NCI-H2107 (cell line): ENCODE measurements at places on chromosomes 4 and X.

GRCh38 chr4:185896817-185897488 is 85.0 kb upstream of the SORBS2 start:
- no peak for DNase-seq

DNA sequence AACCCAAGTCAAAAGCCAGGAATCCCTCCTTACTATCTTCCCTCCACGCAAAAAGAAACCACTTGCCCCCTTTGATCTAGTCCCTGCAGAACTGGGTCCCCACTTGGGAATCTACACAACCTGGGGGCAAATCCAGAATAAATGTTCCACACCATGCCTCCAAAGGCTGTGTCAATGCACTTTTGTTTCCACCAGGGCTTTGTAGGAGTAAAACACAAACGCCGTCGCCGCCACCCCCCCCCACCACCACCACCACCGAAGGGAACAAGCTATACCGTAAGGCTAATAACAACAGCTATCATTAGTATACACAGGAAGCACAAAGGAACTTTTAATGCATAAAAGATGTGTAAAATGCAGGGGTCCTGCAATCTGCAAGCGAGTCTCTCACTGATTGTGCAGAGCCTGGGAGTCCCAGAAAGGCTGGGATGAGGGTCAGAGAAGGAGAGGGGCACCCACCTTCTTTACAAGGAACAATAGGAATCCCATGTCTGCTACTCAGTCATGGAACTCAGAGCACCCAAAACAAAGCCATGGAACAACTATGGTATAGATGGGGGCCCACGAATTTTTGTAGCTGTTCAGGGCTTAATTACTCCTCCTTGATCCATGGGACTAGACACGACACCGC is 13.2 kb downstream of the BCOR start:
- DNase-seq = no peak

DNA sequence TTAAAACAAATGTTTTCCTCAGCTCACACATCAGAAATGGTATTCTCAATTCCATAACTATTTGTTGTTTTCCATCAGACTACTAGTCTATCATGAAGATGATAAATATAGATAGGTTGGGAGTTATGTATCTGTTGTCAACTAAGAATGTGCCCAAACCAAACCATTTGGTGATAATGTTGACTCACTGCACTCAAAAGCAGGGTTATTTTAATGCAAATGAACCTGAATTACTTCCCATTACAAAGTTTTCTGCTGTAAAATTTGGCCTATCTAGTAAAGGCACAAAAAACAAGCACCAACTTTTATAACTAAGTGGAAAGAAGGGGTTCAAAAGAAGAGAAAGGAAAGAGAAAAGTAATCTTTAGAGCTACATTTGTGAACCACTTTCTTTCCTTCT is 93.5 kb downstream of the TBCK start:
- no peak for DNase-seq

- DNase-seq = no peak
These were observed 172.5 kb downstream of the TSPAN5 start for GRCh38 chr4:98485816-98486345.

DNA sequence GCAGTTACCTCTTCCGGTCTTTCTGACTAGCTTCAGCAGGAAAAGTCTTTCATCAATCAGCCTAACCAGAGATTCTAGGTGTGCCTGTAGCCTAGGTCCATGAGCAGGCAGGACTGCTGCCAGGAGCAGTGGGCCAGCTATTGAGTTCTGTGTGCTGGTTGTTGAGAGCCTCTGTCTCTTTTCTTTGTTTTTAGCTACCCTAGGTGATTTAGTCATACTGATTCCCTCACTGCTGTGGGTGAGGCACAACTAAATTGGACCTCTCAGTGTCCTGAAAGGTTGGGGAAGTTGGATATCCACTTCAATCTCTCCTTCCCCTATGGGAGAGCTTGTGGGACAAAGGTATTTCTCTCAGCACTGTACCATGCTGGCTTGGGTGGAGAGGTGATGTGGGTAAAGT is 354.9 kb downstream of the GPAT3 start:
- DNase-seq = no peak

GRCh38 chr4:123555233-123555806 is 158.7 kb downstream of the SPRY1 start:
- DNase-seq = no peak

GRCh38 chr4:118296729-118297128 is 56.1 kb downstream of the PRSS12 start:
- no peak for DNase-seq

GRCh38 chr4:12852338-12853307 is 631.5 kb downstream of the RAB28 start:
- DNase-seq = peak; percentile 7

DNA sequence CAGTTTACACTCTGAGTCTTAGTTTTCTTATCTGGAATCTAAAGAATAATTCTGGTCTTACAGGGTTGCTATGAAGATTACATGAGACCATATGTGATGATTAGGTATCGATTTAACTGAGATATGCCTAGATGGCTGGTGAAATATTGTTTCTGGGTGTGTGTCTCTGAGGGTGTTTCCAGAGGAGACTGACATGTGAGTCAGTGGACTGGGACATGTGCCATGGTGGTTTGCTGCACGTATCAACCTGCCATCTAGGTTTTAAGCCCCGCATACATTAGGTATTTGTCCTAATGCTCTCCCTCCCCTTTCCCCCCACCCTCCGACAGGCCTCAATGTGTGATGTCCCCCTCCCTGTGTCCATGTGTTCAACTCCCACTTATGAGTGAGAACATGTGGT is 186.0 kb upstream of the CXorf66 start:
- no peak for DNase-seq

DNA sequence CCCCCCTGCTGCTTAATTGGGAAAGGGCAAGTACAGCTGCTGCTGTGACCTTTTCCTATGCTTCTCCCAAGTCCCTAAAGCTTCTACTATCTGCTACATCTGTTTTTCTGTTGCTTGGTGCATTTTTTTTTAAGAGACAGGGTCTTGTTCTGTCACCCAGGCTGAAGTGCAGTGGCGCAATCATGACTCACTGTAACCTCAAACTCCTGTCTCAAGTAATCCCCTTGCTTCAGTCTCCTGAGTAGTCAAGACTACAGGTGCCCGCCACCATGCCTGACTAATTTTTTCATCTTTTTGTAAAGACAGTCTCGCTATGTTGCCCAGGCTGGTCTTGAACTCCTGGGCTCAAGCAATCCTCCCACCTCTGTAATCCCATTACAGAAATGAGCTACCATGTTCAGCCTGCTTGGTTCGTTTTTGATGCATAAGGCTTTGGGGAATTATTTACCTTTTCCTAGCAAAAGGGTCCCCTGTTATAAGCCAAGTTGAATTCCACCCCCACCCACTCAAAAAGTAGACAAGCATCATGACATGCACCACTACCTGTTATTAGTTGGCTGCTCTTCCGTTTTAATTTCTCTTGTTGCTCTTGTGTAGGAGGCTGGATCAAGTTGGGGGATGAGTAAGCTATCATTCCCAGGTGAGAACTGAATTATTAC is 39.6 kb downstream of the DGKK start:
- DNase-seq = no peak

DNA sequence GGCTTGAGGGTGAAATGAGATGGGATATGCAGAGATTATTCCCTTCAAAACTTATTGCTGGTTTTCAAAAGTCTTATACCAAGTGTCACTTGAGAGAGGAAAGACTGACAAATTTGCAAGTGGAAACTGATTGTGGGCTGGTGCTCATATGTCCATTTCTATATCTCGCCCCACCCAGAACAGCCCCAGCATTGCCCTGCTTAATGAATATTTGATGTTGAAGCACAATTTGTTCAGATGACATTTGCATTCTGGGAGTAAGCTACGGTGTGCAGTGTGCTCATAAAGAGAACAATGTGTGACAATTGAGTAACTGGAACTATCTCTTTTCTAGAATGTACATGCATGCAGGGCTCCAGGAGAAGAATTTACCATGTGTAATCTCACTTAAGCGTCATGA is 223.5 kb upstream of the TRPC5 start:
- DNase-seq = no peak

DNA sequence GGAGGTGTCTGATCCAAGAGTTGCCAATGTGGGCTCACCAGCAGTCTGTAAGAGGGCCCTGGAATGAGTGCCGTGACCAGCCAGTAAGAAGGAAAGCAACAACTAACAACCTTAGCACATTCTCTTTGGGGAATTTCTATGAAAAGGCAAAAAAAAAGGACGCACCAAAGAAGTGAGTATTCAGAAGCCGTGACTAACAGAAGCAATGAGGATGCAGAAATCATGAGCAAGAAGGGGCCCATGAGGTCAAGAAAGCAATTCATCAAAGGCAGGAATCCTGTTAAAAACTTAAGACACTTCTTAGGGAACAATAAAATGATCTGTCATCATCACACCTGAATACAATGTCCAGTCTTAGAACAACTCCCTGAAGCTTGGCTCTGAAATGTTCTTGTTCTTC is 260.5 kb downstream of the RAPGEF2 start:
- DNase-seq = no peak

- no peak for DNase-seq
These were observed 62.1 kb downstream of the FUNDC1 start for GRCh38 chrX:44480591-44480990.

DNA sequence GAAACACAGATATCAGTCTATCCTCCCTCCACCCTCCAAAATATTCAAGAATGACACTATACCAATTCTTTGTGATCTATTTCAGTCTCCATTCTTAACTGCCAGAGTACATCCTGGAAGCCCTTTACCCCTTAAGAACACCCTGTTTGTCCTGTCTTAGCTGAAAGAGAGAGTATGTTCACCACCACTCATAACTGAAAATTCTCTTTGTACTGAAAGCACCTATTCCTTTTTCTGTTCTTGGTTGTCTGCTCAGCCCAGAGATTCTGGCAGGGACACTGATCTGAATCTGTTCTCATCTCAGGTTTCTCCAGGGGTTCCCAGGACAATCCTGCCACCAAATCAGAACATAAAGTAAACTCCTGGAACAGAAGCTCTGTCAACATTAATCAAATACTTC is 25.4 kb upstream of the EREG start:
- DNase-seq = no peak

- no peak for DNase-seq
These were observed 209.3 kb upstream of the MAOA start for GRCh38 chrX:43446752-43447151.

- DNase-seq = no peak
These were observed 41.6 kb upstream of the SCOC start for GRCh38 chr4:140331876-140332275.

- DNase-seq = no peak
These were observed at the start of gene SGMS2 for GRCh38 chr4:107824350-107825071. SGMS2 (plus strand) TSS chr4:107824932; CDS start chr4:107895554, 70,622 bp downstream.

DNA sequence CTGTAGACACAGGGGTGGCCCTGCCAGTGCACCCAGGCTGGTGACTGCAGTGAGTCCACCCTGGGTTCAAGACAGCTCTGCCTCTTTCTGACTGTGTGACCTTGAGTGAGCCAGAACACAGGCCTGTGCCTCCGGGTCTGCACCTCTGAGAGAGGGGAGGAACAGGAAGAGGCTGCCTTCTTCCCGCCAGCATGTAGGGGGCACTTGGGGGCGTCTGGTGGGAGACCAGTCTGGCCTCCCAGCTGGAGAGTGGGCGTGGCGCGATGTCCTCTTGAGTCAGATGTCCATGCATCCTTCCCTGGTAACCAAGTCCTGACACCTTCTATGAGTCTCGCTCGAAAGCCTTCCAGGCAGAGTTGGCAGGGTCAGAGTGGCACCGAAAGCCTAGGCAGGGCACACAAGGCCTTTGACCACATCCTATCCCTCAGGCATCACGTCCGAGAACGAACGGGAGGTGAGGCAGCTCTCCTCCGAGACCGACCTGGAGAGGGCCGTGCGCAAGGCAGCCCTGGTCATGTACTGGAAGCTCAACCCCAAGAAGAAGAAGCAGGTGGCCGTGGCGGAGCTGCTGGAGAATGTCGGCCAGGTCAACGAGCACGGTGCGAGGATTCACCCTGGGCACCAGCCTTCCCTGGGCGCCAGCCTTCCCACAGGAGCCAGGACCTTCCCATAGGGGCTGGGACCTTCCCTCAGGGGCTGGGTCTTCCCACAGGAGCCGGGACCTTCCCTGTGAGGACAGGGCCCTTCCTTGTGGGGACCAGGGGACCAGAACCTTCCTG is 21.3 kb downstream of the WFS1 start:
- no peak for DNase-seq

- DNase-seq = no peak
These were observed 43.7 kb downstream of the NSG1 start for GRCh38 chr4:4430492-4431195.

DNA sequence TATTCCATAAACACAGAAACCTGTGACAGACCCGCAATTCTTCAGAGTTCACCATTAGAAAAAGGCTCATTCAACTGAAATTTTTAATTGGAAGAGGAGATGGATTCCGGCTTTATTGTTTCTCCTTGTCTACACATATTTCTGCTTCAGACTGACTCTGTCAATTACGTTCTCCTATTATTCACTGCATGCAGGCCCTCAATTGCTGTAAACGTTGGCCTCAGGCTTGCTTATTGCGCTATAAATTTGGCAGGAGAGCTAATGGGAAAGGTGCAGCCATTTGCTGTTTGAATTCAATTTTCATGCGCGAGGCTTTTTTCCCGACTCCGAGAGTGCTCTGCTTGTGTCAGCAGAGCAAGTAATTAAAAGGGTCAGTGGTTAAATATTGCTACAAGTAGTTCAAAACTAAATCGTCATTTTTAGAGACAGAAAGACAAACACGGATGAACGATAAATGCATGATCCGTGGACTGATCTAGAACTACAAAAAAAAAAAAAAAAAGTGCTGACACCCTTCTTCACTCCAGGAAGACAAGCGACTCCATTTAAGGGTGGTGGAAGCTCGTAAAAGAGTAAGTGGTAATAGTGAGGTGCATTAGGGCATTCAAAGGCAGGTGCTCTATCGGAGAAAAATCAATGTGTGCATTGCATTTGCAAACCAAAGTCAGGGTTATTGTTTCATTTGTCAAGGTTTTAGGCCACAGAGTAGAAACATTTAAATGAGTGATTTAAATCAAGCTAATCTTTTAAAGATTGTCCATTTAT is 841.6 kb upstream of the FRG1 start:
- peak; percentile 2 for DNase-seq

DNA sequence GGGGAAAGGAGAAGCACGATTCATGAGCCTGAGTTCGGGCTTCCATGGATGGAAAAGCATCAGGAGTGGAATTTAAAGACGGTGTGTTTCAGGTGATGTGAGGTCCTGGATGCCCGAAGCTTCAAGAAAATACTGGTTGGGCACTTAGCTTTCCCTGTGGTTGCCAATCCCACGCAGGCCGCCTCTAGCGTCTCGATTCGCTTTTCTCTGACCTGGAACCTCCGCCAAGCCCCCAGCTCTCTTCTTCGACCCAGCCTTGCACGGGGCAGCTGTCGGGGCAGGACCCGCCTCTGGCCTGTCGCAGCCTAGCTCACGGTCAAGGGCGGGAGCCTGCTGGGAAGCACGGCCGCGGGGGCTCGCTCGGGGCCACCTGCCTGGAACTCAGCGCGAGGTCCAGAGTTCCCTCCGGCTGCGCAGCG is 308 bp upstream of the TLR2 start:
- DNase-seq = no peak
